ENCODE measurements at places on chromosomes 13 and 19. TPM values are rescaled to one million over a fixed set of nuclear protein-coding genes. Genes with fewer than 3 reads are reported as not detected.

The PTPRS gene
- 172 TPM for total RNA-seq

The ZNF439 gene
- 9.3 TPM for total RNA-seq

The SHISA7 gene
- not detected for total RNA-seq

The C13orf46 gene
- 0.07 TPM for total RNA-seq

DNA sequence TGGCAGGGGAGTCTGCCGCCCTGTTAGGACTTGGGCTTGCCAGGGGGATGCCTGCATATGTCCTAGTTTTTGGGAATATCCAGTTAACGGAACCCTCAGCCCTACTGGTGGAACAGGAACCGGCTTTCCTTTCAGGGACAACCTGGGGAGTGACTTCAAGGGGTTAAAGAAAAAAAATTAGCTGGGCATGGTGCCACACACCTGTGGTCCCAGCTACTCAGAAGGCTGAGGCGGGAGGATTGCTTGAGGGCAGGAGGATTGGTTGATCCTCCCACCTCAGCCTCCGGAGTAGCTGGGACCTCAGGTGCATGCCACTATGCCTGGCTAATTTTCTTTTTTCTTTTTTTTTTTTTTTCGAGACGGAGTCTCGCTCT lies 22.5 kb downstream of the LDLR start:
- no peak overlapping the region for H3K27ac ChIP-seq
- no peaks in the 10 kb centered on the region for H3K27me3 ChIP-seq
- no peak for DNase-seq
- H3K4me3 ChIP-seq, result no peak overlapping the region

GRCh38 chr13:114275304-114275703 lies 6.1 kb upstream of the UPF3A start:
- no peak overlapping the region for H3K27ac ChIP-seq
- no peak overlapping the region for H3K4me3 ChIP-seq
- no peaks in the 10 kb centered on the region for H3K27me3 ChIP-seq
- H3K4me1 ChIP-seq, result no peaks in the 10 kb centered on the region
- no peak for DNase-seq

DNA sequence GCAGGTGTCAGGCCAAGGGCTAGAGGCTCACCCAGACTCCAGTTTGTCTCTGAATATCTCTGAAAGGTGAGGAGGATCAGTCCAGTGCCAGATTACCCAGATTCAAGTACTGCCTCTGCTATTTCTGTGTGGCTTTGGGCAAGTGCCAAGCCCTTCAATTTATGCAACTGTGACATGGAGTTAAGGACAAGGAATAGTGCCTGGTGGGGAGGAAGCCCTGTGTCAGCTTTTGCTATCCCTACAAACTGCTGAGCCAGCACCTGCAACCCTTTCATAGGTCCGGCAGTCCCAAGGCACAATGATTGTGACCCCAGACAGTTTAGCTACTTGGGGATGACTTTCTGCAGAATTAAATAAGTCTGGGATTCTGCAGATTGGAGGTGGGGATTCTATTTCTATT lies 123.0 kb downstream of the KL start:
- H3K36me3 ChIP-seq, result no peaks in the 10 kb centered on the region
- DNase-seq, result no peak
- no peaks in the 10 kb centered on the region for H3K27me3 ChIP-seq
- H3K4me1 ChIP-seq, result no peaks in the 10 kb centered on the region

- no peaks in the 10 kb centered on the region for H3K36me3 ChIP-seq
- no peak overlapping the region for H3K4me3 ChIP-seq
- no peaks in the 10 kb centered on the region for H3K4me1 ChIP-seq
These were observed 7.2 kb downstream of the DNAJC15 start for GRCh38 chr13:43030548-43030947.

GRCh38 chr13:92668157-92668556 lies 558.5 kb upstream of the GPC6 start:
- peaks cover 5% of the 10 kb centered on the region for H3K27me3 ChIP-seq
- no peaks in the 10 kb centered on the region for H3K4me1 ChIP-seq
- no peak overlapping the region for H3K4me3 ChIP-seq
- no peak overlapping the region for H3K27ac ChIP-seq

DNA sequence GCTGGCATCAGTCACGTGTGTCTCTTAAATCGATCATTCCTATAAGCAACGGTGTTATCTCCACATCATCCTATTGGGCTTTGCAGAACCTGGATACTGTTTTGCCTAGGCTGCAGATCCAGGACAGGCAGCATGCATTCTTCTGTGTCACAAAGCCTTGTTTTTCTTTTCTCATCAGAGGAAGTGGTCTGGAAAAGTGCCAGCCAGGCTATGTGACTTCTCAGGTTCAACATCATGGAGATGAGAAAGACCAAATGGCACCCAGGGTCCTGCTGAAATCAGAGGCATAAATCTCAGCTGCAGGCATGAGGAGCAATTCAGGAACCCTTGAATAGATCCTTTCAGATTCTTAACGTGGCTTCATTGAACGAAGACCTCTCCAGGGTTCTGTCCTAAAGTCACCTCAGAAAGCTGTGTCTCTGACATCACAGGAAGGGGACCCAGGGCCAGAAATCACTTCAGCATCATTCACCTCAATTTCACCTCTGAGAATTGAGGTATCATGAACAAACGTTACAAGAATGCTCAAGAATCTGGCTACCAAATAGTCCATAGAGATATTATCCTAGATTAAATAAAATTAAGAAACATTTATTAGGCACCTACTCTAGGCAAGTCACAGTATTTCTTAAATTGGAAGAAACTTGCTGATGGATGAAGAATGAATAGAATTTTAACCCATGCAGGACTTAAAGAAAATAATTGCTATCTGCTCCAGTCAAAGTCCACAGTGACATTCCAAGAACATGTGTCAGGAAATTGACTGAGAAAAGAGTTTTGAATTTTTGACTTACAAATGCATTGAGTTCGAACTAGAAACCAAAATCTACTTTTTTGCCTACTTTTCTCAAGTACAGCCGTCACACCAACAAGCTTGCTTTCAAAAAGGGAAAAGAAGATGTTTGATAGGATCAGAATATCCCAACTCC lies 124.1 kb downstream of the COG6 start:
- no peak overlapping the region for H3K27ac ChIP-seq
- H3K27me3 ChIP-seq, result no peaks in the 10 kb centered on the region
- no peaks in the 10 kb centered on the region for H3K36me3 ChIP-seq
- H3K4me3 ChIP-seq, result no peak overlapping the region

GRCh38 chr13:94656176-94656575 lies 54.5 kb downstream of the GPR180 start:
- no peaks in the 10 kb centered on the region for H3K4me1 ChIP-seq
- no peak for DNase-seq

- H3K4me3 ChIP-seq, result no peak overlapping the region
- peak overlapping the region; percentile 22 for H3K27ac ChIP-seq
- DNase-seq, result no peak
- H3K36me3 ChIP-seq, result no peaks in the 10 kb centered on the region
These were observed 99.5 kb downstream of the KDM4B start for GRCh38 chr19:5068233-5069072.

DNA sequence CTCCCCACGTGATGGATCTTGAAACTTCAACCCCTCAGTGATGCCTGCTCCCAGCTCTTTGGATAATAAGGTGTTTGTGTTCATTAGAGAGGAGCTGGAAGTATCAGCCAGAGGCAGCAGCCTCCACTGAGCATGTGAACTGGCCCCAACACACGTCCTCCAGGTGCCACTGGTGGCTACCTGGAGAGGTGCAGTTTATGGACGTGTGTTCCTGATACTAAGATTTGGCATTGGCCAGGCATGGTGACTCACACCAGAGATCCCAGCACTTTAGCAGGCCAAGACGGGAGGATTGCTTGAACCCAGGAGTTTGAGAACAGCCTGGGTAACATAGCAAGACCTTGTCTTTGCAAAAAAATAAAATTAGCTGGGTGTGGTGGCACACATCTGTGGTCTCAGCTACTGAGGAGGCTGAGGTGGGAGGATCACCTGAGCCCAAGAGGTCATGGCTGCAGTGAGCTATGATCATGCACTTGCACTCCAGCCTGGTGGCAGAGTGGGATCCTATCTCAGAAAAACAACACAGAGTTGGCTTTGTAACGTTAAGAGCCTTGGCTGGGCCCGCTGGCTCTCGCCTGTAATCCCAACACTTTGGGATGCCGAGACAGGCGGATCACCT lies 34.4 kb downstream of the SLC25A42 start:
- H3K36me3 ChIP-seq, result no peaks in the 10 kb centered on the region
- H3K27me3 ChIP-seq, result no peaks in the 10 kb centered on the region
- H3K4me3 ChIP-seq, result no peak overlapping the region
- H3K27ac ChIP-seq, result no peak overlapping the region
- DNase-seq, result no peak

GRCh38 chr13:80840316-80840976 lies 499.5 kb upstream of the SPRY2 start:
- DNase-seq, result peak; percentile 49
- no peaks in the 10 kb centered on the region for H3K27me3 ChIP-seq
- no peak overlapping the region for H3K4me3 ChIP-seq
- H3K27ac ChIP-seq, result no peak overlapping the region
- no peaks in the 10 kb centered on the region for H3K36me3 ChIP-seq
- H3K4me1 ChIP-seq, result no peaks in the 10 kb centered on the region

DNA sequence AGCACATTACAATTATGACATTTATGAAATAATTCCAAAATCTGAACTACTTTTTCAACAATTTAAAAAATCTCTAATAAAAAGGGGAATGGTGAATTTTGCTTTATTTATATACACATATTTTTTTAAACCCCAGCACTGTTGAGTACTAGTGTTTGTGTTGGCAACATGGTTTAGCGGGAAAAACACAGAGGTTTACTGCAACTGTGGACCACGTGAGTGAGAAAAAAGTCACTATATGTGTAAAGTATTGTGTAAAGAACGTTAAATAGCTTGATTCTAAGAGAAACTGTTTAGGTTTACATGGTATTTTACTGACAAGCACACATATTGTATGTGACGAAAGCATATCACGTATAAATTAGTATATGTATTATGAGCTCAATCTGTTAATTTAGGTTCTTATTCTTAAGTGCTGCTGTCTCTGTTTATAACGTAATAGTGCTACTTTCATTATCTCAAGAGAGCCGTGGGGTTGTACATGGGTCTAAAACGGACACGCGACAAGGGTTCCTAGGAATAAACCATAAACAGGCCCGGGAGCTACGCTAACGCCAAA lies 617 bp downstream of the SKA3 start:
- H3K36me3 ChIP-seq, result no peaks in the 10 kb centered on the region
- peak overlapping the region; percentile 68 for H3K4me3 ChIP-seq
- H3K4me1 ChIP-seq, result no peaks in the 10 kb centered on the region
- H3K27me3 ChIP-seq, result no peaks in the 10 kb centered on the region
- H3K27ac ChIP-seq, result peak overlapping the region; percentile 94
- no peak for DNase-seq

DNA sequence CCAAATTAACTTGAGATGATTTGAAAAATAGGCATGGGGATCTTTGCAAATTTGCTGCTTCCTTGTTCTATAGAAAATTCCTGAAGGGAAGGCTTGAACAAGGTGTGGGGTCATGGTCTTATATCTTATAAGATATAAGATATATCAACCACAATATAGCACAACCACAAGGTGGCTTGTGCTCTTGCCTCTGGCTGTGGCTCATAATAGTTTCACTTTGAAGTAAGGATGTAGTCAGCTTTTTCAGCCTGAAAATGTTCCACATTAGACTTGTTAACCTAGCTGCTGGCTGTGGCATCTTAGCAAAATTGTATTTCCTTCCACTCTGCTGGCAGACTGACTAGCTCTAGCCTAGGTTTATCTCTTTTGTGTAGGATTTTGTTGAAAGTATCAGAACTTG lies 169.7 kb downstream of the KLF5 start:
- DNase-seq, result no peak
- no peaks in the 10 kb centered on the region for H3K4me1 ChIP-seq
- no peak overlapping the region for H3K27ac ChIP-seq
- H3K36me3 ChIP-seq, result no peaks in the 10 kb centered on the region
- no peaks in the 10 kb centered on the region for H3K27me3 ChIP-seq

DNA sequence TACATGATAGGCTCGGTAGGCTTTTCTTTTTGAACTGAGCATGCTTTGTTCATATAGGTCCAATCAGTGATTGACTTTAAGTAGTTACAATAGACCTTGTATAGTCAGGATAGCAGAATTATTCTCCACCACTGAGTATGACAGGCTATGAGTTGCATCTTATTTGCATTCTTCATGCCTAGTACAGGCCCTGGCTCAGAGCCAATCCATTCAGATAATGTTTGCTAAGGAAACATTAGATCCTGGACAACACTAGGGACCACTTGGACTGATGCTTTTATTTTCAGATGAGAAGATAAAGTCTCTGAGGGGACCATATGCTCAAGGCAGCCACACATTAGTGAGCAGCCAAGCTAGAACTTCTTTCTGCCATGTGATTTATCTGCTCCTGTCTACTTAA lies 133.9 kb downstream of the KL start:
- no peaks in the 10 kb centered on the region for H3K36me3 ChIP-seq
- no peaks in the 10 kb centered on the region for H3K27me3 ChIP-seq
- no peak overlapping the region for H3K27ac ChIP-seq
- no peaks in the 10 kb centered on the region for H3K4me1 ChIP-seq
- DNase-seq, result no peak

DNA sequence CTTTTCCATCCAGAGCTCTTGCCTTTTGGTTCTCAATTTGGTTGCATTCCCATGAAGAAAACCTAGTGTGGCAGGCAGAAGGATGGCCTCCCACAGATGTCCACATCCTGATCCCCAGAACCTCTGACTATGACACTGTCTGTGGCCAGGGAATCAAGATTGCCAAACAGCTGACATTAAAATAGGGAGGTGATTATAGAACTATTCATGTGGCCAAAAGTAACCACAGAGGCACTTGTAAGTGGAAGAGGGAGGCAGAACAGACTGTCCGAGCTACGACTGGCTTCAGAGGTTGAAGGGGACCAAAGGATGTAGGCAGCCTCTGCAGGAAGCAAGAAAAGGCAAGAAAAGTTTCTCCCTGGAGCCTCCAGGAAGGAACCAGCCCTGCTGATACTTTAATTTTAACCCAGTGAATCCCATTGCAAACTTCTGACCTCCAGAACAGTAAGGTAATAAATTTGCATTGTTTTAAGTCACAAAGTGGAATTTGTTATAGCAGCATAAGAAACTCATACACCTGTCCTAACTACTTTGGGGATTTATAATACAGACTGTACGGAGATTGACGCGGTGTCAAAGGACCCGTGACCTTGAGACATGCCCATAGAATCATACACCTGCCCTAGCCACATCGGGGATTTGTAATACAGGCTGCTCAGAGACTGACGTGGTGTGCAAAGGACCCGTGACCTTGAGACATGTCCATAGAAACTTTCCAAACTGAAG lies 106.5 kb downstream of the ATP11A start:
- no peak overlapping the region for H3K4me3 ChIP-seq
- no peaks in the 10 kb centered on the region for H3K27me3 ChIP-seq
- no peak overlapping the region for H3K27ac ChIP-seq
- no peak for DNase-seq
- H3K36me3 ChIP-seq, result no peaks in the 10 kb centered on the region
- H3K4me1 ChIP-seq, result no peaks in the 10 kb centered on the region

- DNase-seq, result no peak
- H3K4me1 ChIP-seq, result no peaks in the 10 kb centered on the region
- no peak overlapping the region for H3K4me3 ChIP-seq
- no peaks in the 10 kb centered on the region for H3K27me3 ChIP-seq
- no peaks in the 10 kb centered on the region for H3K36me3 ChIP-seq
- H3K27ac ChIP-seq, result no peak overlapping the region
These were observed 67.8 kb downstream of the C13orf42 start for GRCh38 chr13:51043310-51043709.

- peaks cover 12% of the 10 kb centered on the region for H3K4me1 ChIP-seq
- no peak overlapping the region for H3K27ac ChIP-seq
- no peaks in the 10 kb centered on the region for H3K27me3 ChIP-seq
- DNase-seq, result no peak
- no peaks in the 10 kb centered on the region for H3K36me3 ChIP-seq
- no peak overlapping the region for H3K4me3 ChIP-seq
These were observed 757 bp downstream of the FBN3 start for GRCh38 chr19:8148410-8149260.

Measured in uterus (tissue), 4 donors.